ENCODE measurements at places on chromosomes 6 and 20.
A peak's percentile ranks its signal among the peaks of the same experiment; 100 is the strongest.

GRCh38 chr20:44536175-44536574 is 14.3 kb upstream of the SERINC3 start:
- DNase-seq: no peak

DNA sequence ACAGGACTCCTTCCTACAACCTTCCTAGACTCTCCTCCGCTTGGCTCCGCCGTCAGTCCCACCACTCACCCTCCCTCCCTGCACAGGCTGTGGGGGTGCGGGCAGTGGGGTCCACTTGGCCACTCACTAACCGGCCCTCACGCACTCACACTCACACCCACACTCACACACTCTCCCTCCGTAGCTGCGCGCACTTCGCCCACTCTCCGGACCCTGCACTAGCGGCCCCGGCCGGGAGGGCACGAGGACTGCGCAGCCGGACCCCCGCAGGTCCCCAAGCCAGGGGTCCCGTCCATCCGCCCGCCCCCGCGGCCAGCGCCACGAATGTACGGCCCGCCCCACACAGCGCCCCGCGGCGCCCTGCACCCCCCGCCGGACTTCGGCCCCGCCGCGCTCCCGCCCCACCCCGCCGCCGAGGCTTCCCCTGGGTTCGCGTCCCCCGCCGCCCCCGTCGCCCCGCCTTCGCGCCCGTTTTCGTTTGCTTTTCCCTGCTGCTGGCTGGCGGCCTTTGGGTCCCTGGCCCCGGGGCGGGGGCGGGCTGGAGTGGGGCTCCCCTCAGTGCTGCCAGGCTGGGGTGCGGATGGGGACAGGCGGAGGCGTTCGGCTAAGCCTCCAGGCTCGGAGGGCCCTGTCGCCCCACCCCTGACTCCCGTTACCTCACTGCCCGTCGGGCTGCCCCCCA is 23.0 kb upstream of the SLC22A7 start:
- DNase-seq: peak; percentile 31

GRCh38 chr6:161101517-161101916 is 109.9 kb downstream of the MAP3K4 start:
- no peak for DNase-seq

DNA sequence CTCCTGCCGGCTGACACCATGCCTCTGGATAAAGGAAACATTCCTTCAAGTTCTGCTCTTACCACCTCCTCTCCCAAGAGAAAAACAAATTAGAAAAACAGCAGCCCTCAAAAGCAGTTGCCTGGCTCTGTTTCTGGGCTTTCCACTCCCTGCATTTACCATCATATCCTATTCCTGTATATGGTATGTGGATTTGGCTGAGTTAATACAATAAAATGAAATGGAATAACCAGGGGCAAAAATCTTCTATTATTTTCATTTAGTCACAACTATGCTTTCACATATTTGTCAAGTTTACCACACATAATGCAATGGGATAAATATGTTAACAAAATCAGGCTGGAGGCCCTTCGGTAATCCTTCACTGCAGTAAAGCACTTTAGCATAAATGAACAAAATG is 34.3 kb downstream of the COL12A1 start:
- DNase-seq: no peak

GRCh38 chr6:5746053-5746758 is 260.5 kb downstream of the NRN1 start:
- no peak for DNase-seq

DNA sequence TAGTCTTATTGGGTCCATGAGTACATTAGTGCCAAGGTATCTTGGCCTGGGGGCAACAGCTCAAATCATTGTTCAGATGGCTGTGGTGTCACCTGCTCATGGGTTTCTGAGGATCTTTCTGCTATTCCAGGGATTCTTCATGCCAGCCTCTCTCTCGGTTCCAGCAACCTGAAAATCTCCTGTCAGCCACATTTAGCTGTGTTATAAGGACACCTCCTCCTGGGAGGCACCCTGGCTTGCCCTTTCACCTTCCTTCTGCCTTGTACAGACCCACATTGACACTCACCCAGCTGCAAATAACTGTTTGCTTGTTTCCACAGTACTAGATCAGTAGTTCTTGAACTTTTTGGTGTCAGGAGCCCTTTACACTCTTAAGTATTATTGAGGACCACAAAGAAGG is 159.9 kb downstream of the GRM4 start:
- no peak for DNase-seq

GRCh38 chr6:151323791-151324487 is 67.4 kb downstream of the ZBTB2 start:
- peak; percentile 79 for DNase-seq

GRCh38 chr6:71656121-71656520 is 230.2 kb upstream of the RIMS1 start:
- no peak for DNase-seq

DNA sequence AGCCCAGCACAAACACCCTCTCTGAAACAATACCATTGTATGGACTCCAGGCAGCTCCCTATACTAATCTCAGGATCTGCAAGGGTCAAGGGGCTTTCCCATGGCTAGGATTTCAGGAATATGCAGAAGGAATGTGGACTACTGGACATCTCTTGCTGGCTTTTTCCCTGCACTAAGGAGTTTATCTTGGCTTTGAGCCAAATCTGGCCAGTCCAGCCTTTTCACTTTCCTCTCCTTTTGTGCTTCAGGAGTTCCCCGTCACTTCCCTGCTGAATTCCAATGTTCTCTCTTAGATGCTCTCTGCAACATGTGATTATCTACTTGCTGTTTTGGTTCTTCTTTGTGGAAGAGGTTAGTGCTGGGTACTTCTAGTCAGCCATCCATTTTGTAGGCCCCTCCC is 568.2 kb downstream of the HDGFL1 start:
- DNase-seq: no peak

GRCh38 chr6:35777356-35778102 is 1.1 kb downstream of the CLPSL2 start:
- no peak for DNase-seq

DNA sequence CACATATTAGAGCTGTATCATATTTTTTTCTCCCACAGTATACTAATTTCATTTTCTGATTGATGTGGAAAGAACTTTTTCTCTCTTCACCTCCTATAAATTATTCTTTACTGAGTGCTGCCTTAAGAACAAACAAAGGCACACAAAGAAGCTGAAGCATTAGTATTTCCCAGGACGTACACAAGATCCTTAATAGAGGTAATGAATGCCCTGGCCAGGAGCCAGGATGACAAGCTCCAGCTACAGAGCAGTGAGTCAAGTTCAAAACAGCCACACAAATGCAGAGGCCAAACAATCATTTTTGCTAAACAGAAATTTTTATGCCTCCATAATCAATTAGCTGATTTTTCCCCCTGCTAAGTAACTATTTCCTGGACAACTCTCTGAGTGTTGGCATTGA is 639.6 kb downstream of the EPHA7 start:
- no peak for DNase-seq

GRCh38 chr6:90973188-90973587 is 386.3 kb upstream of the MAP3K7 start:
- no peak for DNase-seq

DNA sequence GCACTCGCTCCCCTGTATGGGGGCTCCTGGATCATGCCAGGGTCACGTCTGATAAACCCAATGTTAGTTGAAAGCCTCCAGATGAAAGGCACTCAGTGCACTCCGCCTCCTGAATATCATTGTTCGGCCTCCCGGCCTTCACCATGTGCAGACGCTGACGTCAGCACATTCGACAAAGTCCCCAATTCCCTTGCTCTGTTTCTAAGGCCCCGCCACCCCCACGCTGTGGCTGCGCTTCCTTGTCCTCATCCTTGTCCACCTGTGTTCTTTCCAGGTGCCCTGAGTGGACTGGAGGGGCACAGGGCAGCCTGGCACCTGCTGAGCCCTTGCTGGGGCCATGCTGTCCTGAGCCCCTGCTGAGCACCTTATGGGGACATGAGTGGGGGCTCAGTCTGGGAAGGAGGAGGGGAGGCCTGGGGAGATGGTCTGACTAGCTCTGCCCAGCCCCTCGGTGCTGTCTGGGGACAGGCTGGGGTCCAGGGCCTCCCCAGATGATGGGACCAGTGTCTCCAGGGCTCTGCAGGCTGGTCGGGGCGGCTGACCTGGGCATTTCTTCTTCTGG is 9.8 kb upstream of the BHLHE23 start:
- no peak for DNase-seq

DNA sequence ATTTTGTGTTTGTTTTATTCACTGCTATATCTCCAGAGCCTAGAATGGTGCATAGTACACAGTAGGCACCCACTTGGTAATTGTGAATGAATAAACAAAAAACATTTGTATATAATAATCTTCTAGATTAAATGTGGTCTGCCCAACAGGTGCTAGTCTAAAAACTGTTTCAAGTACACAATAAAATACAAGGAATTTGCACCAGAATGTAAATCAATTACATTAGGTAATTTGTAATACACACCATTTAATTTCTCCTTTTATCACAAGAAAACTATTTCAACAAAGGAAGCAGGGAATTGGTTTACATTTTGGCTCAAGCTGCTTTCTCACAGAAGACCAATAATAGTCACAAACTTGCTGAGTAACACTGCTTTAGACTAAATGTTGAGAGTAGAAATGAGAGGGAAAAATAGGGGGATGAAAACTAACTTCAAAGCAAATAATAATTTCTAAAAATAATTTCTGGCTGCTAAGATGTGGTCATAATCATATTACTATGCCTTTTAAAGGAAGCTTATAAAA is 22.1 kb downstream of the RUNX2 start:
- DNase-seq: no peak

DNA sequence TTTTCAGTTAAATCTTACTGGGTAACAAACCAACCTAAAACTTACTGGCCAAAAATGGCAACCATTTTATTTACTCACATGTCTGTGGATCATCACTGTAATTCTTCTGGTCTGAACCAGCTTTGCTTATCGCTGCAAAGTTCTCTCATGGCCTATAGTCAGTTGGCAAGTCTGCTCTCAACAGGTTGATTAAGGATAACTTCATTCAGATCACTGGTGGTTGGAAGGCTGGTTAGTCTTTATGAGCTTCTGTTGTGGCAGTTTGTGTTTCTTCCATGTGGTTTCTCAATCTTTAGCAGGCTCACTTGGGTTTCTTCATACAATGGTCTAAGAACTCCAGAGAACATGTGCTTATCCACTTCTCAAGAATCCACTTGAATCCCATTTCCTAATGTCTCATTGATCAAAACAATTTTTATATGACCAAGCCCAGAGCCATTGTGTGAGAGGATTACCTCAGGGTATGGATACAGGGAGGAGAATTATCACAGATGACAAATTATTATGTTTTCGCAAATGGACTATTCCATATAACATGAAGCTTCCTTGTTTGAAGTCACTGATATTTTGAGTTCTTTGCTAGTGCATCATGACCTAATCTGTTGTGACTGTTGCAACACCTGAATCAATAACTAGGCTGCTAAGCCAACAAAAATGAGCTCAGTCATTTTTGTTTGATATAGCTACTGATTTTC is 155.4 kb upstream of the BMP2 start:
- DNase-seq: no peak

DNA sequence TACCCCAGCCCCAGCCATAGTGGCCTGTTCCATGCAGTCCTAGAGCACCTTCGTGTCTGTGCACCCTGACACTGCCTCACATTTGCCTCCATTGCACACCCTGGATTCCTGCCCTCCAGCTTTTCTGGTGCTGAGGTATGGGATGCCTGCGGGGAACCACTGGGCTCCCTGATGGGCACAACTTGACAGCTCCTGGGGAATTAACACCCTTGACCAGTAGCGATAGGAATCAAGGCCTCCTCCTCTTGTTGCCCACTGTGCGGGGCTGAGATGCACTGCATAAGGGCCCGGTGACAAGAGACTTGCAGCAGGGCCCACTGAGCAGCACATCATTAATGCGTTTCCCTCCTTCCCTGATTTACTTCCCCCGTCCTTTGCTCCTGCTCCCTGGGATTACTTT is 235.6 kb upstream of the MOCS1 start:
- no peak for DNase-seq

GRCh38 chr6:108707328-108707976 is 140.8 kb upstream of the ARMC2 start:
- DNase-seq: no peak

- no peak for DNase-seq
Observed at GRCh38 chr6:91075244-91075976, 488.5 kb upstream of the MAP3K7 start.

DNA sequence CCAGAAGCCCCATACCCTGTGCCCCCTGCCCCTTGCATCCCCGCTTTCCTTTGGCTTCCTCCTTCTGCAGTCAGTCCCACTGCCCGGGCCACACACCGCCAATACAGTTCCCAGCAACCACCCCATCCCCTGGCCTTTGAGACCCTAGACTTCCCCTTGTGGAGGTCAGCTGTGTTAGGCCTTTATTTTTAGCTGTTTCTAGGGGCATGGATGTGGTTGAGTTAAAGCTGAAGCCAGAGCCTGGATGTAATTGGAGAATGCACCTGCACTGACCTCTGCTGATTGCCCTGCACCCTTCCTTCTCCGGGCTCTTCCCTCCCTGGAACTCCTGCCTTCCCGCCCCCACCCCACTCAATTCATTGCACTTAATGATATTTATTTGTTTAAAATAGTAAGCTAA is 33.9 kb downstream of the LYRM2 start:
- no peak for DNase-seq

DNA sequence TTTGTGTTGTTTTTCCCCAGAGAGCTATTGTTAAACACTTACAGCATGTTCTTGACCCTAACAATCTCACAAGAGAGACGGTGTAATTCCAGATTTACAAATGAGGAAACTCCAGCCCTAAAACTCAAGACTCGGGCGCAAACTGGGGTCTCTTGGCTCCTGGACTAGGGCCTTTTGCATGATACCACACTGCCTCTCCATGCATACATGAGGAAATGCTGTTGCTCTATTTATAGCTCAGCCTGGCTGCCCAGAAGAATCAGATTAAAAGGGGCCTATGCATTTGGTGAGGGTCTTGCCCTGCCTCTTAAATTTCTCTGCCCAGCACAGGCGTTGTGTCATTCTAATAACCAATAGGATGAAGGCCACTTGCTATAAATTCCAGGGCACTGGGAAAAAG is 30.5 kb upstream of the SNRPB2 start:
- DNase-seq: no peak

GRCh38 chr6:15504581-15505350 is 158.1 kb downstream of the DTNBP1 start:
- no peak for DNase-seq

- DNase-seq: no peak
Observed at GRCh38 chr6:7692453-7692784, 33.5 kb upstream of the BMP6 start.

GRCh38 chr6:122558080-122558479 is 52.1 kb upstream of the PKIB start:
- DNase-seq: no peak

DNA sequence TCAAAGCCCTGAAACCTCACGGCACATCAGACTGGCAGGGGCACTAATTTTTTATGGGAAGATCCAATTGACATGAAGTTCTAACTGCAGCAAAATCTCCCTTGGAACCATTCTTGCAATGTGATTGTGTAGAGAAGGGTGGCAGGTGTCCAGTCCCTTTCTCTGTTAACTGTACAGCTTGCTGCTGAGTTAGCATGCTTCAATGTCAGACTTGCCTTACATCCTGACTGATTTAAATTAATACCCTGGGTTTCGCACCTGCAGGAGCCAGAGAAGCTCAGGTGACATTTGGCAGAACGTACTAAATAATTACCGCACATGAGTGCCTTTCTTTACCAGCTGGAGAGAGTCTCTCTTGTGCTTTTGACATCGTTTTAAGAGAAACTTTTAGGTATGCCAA is 123.0 kb downstream of the DOK5 start:
- no peak for DNase-seq
